NCI-H1930 (cell line): ENCODE measurements at places on chromosomes 1 and 21.

DNA sequence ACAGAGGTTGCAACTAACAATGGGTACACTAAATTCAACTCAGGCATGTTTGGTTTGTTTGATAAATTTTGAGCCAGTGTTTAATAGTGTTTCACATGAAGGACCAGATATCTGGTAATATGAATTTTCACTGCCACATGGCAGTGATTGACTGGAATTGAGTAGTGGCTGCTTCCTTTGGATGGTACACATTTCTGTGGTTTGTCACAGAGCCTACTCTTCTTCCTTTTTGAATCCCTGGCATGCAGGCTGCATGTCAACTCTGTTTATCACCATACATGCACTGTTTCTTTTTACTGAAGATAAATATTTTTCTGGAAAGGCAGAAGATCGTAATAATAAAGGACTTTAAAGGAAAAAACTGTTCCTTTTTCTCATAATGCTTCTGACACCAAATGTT lies 35.5 kb downstream of the SDCCAG8 start:
- no peak for DNase-seq

- no peak for DNase-seq
Measured at GRCh38 chr21:30984889-30985288, 53.4 kb downstream of the KRTAP19-8 start.

DNA sequence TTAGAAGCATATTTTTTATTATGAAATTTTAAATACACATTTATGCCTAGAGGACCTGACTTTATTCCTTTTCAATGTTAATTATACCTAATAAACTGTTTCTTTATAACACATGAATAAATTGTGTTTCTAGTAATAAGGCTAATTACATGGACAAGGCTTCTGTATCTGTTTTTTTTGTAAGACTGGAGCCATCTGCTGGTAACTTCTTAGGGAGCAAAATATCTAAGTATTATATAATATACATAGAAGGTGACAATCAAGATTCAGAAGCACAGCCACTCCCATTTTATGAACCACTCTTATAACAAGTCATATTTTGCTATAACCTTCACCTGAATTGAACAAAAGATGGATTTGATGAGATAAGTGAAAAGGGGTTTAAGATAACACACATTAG lies 84.2 kb downstream of the LBR start:
- DNase-seq: no peak

GRCh38 chr1:153251087-153251486 lies 8.4 kb upstream of the LORICRIN start:
- DNase-seq: no peak
